Activated CD4-positive, alpha-beta T cell treated with anti-CD3 and anti-CD28 coated beads for 36 hours (primary cell): ENCODE measurements at places on chromosomes 4 and X. TPM values are rescaled to one million over a fixed set of nuclear protein-coding genes. Genes with fewer than 3 reads are reported as not detected.
A peak's percentile ranks its signal among the peaks of the same experiment; 100 is the strongest.

DNA sequence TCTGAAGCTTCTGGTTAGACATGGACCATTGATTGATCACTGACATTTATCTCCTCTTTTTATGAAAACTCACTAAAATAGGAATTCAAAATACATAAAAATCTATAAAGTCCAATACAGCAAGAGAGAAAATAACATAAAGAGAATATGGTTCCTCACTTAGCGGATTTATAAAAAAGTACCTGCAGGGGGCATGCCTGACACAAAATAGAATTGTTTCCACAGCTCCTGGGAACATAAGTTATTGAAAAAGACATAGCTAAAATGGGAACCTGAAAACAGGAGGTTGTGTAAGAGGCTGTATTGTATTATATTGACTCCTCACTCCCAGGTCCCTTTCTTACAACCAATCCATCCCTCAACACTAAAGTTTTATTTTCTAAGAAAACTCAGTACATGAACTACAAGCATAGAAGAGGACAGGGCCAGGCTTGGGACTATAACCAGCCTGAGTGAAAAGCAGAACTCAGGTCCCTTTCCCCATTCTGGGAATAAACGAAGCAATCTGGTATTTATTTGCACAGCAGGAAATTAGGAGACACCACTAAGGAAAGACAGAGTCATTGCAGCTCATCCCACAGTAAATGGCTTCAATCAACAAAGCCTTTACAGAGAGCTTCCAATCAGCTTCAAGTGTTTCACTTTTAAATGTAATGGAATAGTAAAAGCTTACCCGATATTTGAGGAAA lies 121.1 kb upstream of the NDST4 start:
- no peaks in the 10 kb centered on the region for H3K27me3 ChIP-seq
- no peaks in the 10 kb centered on the region for H3K36me3 ChIP-seq
- DNase-seq = peak; percentile 5
- no peaks in the 10 kb centered on the region for H3K4me1 ChIP-seq
- no peak overlapping the region for H3K27ac ChIP-seq

DNA sequence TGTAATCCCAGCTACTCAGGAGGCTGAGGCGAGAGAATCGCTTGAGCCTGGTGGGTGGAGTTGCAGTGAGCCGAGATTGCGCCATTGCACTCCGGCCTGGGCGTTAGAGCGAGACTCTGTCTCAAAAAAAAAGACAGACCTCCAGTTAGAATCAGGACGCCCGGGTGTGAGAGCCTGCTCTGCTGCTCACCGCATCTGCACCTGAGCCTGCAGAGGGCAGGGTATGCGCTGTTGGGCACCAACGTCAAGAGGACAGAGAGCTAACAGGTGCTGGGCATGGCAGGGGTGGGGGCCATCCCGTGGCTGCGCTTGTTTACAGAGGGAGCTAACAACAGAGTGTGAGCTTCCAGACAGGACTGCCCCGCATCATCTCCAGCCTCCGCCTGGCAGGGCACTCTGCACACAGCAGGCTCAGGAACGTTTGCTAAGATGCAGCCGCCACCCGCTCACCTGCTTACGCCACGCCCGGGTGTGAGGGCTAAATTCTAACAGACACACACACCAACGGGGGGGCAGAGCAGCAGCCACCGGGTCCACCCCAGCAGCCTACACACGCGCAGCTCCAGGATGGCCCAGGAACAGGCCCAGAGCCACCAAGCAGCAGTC lies 50.0 kb upstream of the CPLX1 start:
- H3K27ac ChIP-seq = no peak overlapping the region
- no peak for DNase-seq
- H3K36me3 ChIP-seq = peaks cover 45% of the 10 kb centered on the region

DNA sequence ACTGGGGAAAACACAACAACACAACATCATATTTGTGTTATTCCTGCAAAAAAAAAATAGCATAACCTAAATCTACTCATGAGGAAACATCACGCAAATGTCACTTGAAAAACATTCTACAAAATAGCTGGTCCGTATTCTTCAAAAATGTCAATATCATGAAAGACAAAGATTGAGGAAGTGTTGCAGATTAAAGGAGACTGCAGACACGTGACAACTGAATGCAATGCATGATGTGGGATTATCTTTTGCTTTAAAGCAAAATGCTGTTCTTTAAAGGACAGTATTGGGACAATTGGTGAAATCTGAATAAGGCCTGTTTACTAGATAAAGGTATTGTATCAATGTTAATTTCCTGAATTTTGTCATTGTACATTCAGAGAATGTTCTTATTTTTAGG lies 157.7 kb downstream of the SMIM20 start:
- H3K36me3 ChIP-seq = peaks cover 6% of the 10 kb centered on the region
- no peak overlapping the region for H3K4me3 ChIP-seq
- peaks cover 44% of the 10 kb centered on the region for H3K4me1 ChIP-seq

DNA sequence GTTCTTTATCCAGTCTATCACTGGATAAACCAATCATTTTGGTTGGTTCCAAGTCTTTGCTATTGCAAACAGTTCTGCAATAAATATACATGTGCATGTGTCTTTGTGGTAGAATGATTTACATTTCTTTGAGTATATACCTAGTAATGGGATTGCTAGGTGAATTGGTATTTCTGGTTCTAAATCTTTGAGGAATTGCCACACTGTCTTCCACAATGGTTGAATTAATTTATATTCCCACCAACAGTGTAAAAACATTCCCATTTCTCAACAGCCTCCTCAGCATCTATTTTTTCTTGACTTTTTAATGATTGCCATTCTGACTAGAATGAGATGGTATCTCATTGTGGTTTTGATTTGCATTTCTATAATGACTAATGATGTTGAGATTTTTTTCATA lies 791.7 kb upstream of the AGA start:
- no peak overlapping the region for H3K4me3 ChIP-seq
- no peaks in the 10 kb centered on the region for H3K27me3 ChIP-seq
- no peaks in the 10 kb centered on the region for H3K36me3 ChIP-seq
- H3K4me1 ChIP-seq = no peaks in the 10 kb centered on the region
- H3K27ac ChIP-seq = no peak overlapping the region

DNA sequence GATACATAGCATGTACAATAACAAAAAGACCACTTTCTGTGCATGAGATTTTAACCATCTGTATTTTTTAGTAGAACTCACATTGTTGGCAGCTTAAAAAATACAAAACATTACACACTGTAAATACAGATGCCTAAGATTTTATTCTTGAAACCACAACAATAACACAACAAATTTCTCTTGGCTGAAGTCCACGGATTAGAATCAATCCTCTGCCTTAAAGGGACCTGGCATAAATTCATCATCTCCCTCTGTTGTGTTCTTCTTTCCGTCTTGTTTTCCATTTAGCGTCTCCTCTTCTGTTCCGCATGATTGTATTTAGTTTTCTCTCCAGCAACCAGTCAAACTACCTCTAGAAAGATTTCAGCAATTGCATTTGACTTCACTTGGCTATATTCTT lies 231.0 kb downstream of the SPOCK3 start:
- no peaks in the 10 kb centered on the region for H3K4me1 ChIP-seq
- no peak overlapping the region for H3K27ac ChIP-seq
- no peaks in the 10 kb centered on the region for H3K36me3 ChIP-seq
- no peaks in the 10 kb centered on the region for H3K27me3 ChIP-seq
- DNase-seq = no peak

DNA sequence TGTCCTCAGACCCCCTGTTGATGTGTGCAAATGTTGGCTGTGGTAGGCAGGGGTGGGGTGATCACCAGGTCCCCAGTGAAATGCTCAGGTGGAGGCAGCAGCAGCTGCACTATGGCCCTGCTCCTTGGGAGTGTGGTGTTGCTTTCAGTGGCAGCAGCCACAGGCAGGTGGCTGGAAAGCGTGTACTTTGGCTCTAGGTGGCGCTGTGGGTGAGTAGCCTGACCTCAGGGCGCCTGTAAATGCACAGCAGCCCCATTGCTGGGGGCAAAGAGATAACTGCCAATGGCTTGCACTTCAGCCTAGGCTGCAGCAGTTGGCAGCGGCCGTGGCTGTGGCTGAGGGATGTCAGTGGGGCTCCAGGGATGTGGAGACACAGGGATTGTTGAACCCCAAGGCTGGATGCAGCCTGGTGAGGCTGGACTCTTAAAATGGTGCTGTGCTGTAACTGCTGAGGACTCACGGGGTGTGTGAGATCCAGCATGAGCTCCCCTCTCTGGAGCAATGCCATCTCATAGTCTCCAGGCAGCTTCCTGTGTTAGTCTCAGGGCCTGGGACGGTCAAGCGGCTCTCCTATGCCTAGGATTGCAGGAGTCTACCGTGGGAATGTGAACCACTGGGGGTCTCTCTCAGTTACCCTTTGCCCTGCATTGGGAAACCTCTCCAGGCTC lies 421.7 kb upstream of the HTR2C start:
- H3K27me3 ChIP-seq = no peaks in the 10 kb centered on the region
- no peaks in the 10 kb centered on the region for H3K4me1 ChIP-seq
- no peaks in the 10 kb centered on the region for H3K36me3 ChIP-seq
- no peak overlapping the region for H3K4me3 ChIP-seq
- no peak overlapping the region for H3K27ac ChIP-seq
- DNase-seq = no peak

The CLNK gene
- not detected for total RNA-seq
